Stimulated activated CD4-positive, alpha-beta T cell treated with anti-CD3 and anti-CD28 coated beads, Interleukin-4, amount 100 ng/mL, for 1 hour (primary cell): ENCODE measurements at places on chromosomes 7 and 10.
A peak's percentile ranks its signal among the peaks of the same experiment; 100 is the strongest.

DNA sequence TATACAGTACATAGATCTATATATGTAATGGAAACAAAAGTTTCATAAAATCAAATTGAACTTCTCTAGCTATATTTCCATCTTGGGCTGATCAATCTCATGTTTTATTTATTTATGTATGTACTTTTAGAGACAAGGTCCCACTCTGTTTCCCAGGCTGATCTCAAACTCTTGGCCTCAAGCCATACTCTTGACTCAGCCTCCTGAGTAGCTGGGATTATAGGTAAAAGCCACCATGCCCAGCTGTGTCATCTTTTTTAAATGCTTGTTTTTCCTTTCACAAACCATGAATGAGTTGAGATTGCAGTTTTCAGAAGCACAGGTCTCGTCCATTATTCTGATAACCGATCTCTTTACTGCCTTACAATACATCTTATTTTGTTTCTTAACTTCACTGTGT is 400.9 kb downstream of the KCNMA1 start:
- no peak for DNase-seq

GRCh38 chr7:2451171-2452073 is 24.8 kb downstream of the GRIFIN start:
- peak; percentile 86 for DNase-seq

- no peak for DNase-seq
These were observed 191.5 kb downstream of the AHR start for GRCh38 chr7:17489961-17490360.

DNA sequence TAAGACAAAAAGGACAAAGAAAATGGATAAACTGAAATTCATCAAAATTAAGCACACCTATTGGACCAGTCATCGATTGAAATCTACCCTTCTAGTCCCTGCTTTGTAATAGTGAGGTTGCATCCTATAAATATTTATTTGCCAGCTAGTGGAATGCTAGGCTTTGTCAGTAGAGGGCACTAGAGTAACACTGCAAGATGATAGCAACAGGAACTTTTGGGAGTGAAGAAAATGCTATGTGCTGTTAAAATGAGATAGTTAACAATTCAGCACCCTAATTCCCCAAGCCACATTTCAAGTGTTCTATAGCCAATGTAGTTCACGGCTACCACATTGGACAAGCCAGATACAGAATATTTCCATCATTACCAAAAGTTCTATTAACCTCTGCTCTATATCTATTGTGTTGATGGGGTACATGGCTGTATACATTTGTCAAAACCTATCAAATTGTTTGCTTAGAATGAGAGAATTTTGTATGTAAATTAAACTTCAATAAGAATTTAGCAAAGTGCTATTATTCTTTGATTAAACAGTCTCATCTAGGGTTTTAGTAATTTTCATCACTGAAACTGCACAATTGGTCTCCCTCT is 69.8 kb downstream of the LSMEM1 start:
- no peak for DNase-seq

- no peak for DNase-seq
These were observed 93.8 kb downstream of the PARD3 start for GRCh38 chr10:34721208-34721840.

DNA sequence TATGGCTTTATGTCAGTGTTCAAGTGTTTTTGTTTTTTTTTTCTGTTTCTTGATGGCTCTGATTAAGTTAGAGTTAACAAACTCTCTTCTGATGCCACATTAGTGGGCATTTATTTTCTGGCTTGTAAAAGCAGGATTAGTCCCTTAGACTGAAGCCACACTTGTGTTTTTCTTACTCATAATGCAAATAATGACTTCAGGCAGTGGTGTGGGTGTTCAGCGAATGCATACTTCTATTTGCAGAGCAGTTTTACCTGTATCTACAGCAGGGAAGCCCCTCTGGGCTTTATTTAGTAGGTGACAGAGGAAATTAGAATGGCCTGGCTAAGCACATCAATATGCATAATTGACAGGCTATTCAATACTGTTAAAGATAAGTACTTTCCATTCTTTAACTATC is 79.9 kb downstream of the CNNM2 start:
- no peak for DNase-seq

GRCh38 chr7:54596747-54597146 is 54.6 kb downstream of the VSTM2A start:
- DNase-seq: no peak

- no peak for DNase-seq
These were observed 468.4 kb upstream of the SEMA3D start for GRCh38 chr7:85655252-85655651.

DNA sequence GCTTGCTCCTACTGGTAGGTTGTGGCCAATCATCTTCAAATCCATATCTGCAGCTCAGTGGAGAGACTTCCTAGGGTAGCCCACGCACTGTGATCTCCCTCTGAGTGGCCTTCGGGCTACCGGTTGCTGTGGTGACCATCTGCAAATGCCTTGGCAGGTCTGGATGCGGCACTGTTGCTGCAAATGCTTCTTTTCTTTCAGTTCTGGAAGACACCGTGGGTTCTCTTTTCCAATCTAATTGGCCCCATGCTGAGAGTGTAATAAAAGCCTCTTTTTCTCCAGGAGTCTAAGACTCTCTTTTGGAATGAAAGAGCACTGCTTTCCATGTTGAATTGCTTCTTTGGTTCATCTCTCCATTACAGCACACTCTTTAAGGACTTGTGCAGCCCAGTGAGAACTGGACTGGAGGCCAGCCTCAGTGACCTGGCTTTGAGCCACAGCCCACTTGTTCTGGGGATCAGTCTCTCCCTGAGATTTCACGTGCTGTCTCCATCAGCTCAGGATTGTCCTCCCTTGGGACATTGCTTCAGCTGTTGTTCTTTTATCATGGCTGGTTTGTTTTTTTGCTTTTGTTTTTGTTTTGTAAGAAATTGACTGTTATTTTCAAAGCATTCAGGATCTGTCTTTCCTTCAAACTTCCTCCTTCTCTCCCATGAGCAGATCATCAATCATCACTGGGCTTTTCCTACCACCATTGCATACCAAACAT is 286.6 kb downstream of the BMPER start:
- DNase-seq: no peak

- no peak for DNase-seq
These were observed 26.0 kb downstream of the RNF32 start for GRCh38 chr7:156666368-156667109.

- no peak for DNase-seq
These were observed 7.7 kb upstream of the COBL start for GRCh38 chr7:51324206-51324898.

DNA sequence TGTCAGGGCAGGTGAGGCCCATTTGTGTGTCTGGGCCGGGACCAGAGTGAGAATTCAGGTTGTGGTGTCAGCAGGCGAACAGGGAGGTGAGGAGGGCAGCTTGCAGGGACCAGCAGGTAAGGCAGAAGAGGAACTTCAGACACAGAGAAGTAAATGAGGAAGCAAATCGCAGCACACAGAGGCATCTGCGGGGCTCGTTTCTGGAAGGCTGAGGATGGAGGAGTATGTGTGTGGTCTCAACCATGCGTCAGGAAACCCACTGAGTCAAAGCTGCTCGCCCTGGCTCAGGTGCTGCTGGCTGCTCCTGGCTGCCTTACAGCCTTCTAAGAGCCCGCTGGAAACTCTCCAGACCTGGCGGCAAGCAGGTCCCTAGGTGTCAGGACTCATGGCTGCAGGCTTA is 26.9 kb upstream of the PITRM1 start:
- no peak for DNase-seq

DNA sequence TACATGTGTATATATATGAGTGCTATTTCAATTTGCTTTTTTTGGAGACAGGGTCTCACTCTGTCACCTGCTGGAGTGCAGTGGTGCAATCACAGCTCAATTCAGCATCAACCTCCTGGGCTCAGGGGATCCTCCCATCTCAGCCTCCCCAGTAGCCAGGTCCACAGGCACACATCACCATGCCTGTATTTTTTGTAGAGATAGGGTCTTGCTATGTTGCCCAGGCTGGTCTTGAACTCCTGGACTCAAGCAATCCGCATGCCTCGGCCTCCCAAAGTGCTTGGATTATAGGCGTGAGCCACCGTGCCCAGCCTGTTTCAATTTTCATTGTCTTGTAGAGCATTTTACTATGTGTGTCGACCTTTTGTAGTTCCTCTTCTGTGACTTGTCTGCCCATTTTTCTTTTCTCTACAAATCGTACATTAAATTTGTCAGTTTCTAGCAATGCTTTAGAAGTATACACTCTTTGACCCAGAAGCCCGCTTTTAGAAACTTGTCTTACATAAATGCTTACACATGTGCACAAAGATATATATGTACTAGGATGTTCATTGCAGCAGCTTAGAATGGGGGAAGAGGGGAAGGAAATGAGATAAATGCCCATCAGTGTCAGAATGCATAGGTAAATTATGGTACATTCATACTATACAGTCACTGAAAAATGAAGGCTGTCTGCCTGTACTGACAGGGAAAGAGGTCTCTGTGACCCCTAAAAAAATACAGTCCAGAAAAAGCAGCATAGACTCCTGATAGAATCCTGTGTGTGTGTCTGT is 12.2 kb upstream of the RFC2 start:
- DNase-seq: no peak

DNA sequence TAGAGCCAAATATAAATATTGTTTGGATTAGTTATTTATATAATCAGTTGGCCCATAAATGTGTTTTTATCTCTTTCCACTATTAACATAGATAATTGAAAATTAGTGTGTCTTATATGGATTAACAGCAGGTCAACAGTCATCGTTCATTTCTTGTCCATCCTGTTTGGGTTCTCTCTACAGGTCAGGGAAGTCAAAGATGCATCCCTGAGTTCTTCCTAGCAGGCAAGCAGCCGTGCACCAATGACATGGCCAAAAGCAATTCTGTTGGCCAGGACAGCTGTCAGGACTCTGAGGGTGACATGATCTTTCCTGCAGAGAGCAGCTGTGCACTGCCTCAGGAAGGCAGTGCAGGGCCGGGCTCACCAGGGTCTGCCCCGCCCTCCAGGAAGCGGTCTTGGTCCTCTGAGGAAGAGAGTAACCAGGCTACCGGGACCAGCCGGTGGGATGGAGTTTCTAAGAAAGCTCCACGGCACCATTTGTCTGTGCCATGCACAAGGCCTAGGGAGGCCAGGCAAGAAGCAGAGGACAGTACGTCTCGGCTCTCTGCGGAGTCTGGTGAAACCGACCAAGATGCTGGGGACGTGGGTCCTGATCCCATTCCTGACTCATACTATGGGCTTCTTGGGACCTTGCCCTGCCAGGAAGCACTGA is 15.9 kb downstream of the FBH1 start:
- DNase-seq: no peak

DNA sequence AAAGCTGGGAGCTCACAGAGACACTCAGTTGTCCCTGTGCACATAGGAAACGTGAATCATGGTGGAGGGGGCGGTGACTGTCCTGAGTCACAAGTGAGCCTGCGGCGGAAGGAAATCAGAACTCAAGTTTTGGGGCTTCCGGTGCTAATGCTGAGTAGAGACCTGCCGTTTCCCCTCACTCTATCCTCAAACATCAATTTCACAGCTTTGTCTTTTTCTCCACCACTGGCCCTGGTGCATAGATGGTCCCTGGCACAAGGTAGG is 21.9 kb downstream of the ADCYAP1R1 start:
- no peak for DNase-seq
